ENCODE measurements at places on chromosomes 1 and 21.

- DNase-seq: no peak
Observed at GRCh38 chr1:235876402-235876841, 9.7 kb upstream of the LYST start.

- DNase-seq: peak; percentile 77
Observed at GRCh38 chr1:40316595-40317393, at the start of gene COL9A2. COL9A2 (minus strand) TSS chr1:40317286; CDS start chr1:40317197, 89 bp downstream.

GRCh38 chr21:25898671-25899070 lies 163.9 kb downstream of the GABPA start:
- DNase-seq: no peak

DNA sequence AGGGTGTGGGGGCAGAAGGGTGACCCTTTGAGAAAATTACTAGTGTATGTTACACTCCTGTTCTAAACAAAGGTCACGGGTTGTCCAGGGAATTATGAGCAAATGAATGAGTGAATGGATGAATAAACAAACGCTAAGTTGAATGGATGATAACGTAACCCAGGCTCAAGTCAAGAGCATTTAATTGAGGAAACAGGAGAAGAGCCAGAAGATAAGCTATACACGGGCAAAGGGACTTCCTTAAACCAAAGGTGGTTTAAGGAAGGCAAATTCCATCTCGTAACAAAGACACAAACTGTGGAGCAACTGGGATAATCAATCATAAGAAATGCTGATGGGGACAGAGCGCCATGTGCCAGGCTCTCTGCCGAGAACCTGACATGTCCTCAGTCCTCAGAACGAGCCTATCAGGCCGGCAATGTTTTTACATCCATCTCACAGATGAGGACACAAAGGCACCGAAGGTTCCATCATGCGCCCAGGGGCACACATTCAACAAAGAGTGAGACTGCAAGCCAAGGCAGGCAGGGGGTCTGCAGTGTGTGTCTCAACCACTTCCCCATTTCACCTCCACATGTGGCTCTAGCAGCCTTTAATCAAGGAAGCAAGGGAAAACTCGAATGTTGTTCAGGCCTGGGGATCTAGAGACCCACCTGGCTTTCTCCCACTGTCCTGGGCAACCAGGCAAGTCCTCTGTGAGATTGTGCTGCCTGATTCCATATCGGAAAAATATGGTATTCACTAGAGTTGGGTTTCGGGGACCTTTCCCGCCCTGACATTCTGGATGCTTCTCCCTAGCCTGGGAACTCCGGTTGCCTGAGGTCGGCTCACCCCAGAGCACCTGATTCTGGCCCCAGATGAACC lies 126.8 kb upstream of the EDN2 start:
- DNase-seq: no peak

- DNase-seq: no peak
Observed at GRCh38 chr1:46081206-46081605, 51.2 kb downstream of the PIK3R3 start.

- DNase-seq: no peak
Observed at GRCh38 chr21:34270411-34270810, 93.4 kb upstream of the KCNE2 start.

DNA sequence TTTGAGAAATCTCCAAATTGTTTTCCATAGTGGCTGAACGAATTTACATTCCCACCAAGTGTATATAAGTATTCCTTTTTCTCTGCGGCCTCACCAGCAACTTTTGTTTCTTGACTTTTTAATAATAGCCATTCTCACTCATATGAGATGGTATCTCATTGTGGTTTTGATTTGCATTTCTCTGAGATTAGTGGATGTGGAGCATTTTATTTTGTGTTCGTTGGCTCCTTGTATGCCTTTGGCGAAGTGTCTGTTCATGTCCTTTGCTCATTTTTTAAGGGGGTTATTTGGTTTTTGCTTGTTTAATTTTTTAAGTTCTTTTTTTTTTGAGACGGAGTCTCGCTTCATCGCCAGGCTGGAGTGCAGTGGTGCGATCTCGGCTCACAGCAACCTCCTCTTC lies 45.1 kb upstream of the MPC2 start:
- no peak for DNase-seq

GRCh38 chr1:18293291-18293690 lies 185.7 kb downstream of the IGSF21 start:
- no peak for DNase-seq

DNA sequence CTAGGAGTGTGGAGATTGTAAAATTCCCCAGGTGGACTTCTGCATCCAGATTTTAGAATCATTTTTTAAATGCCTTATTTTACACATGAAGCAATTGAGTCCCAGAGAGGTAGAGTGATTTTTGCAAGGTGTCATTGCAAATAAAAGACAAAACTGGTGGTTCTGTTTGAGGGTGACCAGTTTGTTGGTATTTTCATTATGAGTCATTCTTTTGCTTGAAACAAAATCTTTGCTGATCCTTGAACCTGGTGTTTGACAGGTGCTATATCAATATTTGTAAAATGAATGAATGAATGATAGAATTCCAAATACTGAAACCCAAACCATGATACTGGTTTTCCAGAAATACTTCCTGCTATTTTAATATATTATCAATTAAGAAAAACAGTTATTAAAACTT lies 44.1 kb downstream of the TTC3 start:
- DNase-seq: no peak

DNA sequence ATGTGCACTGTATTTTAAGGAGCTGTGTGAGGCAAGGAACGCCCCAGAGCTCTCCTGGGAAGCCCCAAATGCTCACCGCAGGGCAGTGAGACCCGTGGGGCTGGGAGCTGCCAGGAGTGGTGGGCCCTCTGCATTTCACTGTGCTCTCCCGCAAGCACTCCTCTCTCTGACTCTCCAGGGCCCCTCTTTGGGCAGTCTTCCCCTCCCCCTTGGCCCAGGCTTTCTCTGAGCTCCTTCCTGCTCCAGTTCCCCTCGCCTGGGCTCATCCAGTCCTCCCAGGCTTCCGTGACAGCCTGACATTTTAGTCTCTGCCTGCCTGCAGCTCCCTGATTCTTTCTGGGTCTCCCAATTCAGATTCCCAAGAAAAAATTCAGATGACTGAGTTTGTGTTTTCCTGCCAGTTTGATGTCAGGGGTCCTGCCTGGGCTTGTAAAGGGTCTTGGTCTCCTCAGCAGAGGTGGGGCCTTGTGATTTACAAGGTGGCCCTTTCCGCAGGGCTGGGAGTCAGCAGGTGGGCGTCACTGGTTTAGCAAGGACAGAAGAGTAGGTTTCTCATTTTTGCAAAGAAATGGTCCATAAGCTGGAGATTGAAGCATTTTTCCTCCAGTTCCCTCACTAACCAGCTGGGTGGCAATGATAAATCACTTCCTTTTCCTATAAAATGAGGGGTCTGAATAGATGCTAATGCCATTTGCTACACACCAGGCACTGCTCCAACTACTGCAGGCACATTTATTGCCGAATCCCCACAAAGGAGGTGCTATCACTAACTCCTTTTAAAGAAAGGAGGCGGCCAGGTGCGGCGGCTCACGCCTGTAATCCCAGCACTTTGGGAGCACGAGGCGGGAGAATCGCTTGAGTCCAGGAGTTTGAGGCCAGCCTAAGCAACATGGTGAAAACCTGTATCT lies 1.9 kb upstream of the CA6 start:
- no peak for DNase-seq

Measured in GM13976 (cell line).